ENCODE measurements at places on chromosomes 5 and 9. TPM values are rescaled to one million over a fixed set of nuclear protein-coding genes. Genes with fewer than 3 reads are reported as not detected.

Gene ATP10B
- 0.70 TPM for polyA plus RNA-seq

Gene IRGM
- 1.5 TPM for polyA plus RNA-seq

Gene DCANP1
- 0.05 TPM for polyA plus RNA-seq

Gene ERAP2
- 9.8 TPM for polyA plus RNA-seq

Gene RICTOR
- 33.0 TPM for polyA plus RNA-seq

GRCh38 chr5:443239-444151, 519 bp downstream of the EXOC3 start:
- DNase-seq = no peak

- DNase-seq = no peak
Observed at GRCh38 chr9:72185561-72185960, 36.3 kb downstream of the GDA start.

DNA sequence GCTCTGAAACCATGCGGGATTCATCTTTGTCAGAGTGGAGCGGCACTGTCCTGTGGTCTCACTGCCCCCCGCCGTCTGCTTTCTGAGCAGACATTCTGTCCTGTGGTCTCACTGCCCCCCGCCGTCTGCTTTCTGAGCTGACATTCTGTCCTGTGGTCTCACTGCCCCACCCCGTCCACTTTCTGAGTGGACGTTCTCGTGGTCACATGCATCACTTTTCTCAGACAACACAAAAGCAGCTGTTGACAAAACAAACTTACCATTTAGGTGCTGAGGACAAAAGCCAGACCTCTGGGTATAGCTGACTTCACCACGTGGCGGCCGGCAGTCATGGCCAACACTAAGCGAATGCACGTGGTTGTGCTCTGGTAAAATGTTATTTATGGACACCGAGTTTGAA, 2.8 kb downstream of the LRRC14B start:
- no peak for DNase-seq

GRCh38 chr9:109574061-109574882, 76.2 kb upstream of the PTPN3 start:
- DNase-seq = peak; percentile 66

DNA sequence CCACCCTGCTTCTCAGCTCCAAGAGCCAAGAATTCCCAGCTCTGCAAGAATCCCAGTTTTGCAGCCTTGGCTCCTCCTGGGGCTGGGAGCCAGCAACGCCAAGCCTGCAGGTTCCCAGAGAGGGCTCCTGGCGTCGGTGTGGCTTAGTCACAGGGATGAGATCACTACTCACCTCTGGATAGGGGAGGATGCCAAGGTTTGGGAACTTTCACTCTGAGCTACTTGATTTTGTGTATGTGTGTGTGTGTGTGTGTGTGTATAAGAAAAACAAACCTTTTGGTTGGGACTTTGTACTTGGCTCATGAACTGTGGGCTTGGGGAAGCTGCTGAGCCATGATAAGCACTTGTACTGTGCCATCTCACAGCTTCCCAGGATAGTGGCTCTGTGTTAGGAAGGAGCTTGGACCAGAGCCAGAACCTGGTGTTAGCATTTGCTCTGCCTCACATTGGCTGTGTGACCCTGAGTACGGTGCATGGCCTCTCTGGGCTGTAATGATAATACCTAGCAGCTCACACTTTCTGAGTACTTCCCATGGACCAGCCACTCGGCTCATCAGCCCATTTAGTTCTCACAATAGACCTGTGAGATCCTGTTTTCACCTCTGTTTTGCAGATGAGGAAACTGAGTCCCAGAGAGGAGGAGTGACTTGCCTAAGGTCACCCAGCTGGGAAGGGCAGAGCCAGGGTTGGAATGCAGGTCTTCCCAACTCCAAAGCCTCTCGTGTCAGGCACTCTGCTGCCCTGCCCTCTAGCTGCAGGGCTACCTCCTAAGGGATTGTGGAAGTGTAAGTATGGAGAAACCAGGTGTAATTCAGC, 41.4 kb upstream of the DAB2IP start:
- no peak for DNase-seq

- DNase-seq = no peak
Observed at GRCh38 chr5:32777222-32777621, 66.1 kb downstream of the NPR3 start.

GRCh38 chr9:2255128-2255527, 240.0 kb downstream of the SMARCA2 start:
- no peak for DNase-seq

GRCh38 chr5:78997090-78997489, 12.0 kb upstream of the ARSB start:
- DNase-seq = no peak
